Stimulated activated CD4-positive, alpha-beta T cell treated with anti-CD3 and anti-CD28 coated beads, Interleukin-2, amount 100 ng/mL, for 24 hours (primary cell): ENCODE measurements at places on chromosomes 6 and 20.

DNA sequence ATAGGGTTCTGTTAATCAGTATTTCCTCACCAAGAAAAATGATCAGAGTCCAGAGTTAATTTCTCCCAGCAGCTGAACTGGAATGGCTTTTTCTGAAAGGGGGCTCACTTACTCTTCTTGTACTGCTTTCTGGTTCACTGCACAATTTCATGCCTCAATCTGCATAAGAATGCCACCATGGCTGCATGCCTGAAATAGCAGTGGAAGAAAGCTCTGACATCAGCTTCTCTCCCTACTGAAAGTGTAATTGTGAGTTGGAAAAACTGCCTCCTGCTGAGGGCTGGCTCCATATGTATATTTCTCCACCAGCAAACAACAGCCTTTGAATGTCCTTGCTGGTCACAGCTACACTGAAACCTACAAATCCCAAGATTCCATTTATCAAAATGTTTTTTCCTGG is 1027.2 kb upstream of the GJE1 start:
- no peak for DNase-seq

GRCh38 chr6:20135677-20136268 is 76.5 kb downstream of the MBOAT1 start:
- DNase-seq: no peak

- no peak for DNase-seq
Measured at GRCh38 chr6:148724428-148724827, 22.4 kb upstream of the UST start.

- no peak for DNase-seq
Measured at GRCh38 chr20:47305667-47306066, 50.8 kb downstream of the ZMYND8 start.

DNA sequence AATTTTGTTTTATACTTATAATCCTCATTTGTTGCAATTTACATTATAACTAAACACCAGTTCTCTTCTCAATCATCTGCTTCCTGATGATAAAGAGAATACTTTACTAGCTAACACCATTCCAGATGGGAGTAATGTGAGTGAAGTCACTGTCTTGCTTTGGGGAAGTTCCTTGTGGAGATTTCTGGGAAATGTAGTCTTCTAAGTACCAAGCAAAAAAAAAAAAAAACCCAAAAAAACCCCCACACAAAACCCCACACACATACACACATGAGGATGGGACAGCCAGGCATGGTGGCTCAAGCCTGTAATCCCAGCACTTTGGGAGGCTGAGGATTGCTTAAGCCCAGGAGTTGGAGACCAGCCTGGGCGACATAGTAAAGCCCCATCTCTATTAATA is 2.2 kb upstream of the SNPH start:
- DNase-seq: no peak

DNA sequence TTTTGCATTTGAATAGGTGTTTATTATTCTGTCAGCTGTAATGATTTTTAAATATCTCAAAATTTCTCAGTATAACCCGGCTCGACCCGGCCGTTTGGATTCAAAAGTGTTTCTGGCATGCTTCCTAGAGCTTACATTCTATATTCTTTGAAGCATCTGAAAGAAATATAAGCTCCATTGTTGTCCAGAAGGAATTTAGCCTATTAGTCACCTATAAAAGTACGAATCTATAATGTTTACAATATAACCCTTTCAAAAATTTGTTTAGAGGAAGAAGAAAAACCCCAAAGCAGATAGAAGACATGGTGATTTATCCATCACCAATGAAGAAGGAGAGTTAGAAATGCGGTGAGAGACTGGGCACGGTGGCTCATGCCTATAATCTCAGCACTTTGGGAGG is 22.3 kb upstream of the HECA start:
- DNase-seq: no peak

- DNase-seq: no peak
Measured at GRCh38 chr6:13026557-13026956, 301.8 kb downstream of the TBC1D7 start.

DNA sequence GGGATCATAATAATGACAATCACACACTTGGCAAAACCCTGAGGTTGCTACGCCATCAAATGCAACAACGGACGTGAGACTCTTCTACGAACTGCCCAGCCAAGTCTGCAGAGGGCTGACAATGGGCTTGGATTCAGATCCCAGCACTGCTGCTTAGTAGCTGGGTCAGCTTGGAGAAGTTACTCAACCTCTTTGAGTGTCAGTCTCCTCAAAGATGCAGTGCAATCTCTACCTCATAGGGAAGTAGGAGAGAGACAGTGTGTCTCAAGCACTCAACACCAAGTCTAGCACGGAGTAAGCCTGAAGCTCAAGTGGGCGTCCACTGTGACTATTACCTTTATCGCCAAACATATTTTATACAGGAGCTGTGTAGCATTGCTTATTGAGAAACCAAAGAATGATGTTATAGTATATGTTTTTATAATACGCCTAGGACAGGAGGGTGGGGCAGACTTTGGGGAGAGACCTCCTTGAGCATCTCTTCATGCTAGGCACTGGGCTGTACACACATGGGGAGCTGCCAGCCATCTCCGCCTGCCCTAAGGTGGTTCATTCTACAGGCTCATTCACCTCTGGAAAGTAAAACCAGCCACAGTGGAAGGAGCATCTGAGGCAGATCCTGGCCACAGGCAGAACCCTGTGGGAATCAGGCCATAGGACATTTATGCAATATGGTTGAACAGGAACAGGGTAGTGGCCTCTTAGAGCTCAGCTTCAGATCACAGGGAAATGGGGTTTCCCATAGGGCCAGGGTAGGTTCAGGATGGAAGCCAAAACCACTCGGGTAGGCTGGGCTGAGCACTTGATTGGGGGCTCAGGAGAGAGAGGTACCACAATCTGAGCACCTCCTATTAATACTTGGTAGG is 160.2 kb downstream of the MRPL14 start:
- DNase-seq: no peak

DNA sequence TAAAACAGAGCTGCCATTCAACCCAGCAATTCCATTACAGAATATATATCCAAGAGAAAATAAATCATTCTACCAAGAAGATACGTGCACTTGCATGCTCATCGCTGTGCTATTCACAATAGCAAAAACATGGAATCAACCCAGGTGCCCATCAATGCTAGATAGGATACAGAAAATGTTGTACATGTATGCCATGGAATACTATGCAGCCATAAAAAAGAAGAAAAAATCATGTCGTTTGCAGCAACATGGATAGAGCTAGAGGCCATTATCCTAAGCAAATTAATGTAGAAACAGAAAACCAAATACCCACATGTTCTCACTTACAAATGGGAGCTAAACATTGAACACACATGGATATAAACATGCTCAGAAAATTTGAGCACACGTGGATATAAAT is 633.1 kb upstream of the CITED2 start:
- no peak for DNase-seq

DNA sequence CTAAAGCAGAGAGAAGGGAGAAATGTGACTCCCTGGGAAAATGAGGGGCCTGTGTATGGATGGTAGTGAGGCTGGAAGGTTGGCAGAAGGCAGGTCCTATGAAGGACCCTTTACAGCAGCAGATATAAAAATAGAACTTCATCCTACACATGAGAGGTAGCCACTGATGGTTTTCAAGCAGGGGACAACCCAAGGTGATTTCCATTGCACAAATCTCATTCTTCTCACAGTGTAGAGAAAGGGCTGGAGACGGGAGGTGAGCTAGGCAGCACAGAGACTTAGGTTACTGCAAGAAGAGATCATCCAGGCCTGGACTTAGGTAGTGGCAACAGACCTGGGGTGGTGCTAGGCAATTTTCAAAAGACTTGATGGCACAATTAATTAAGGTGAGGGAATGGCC is 30.7 kb downstream of the TRAM2 start:
- DNase-seq: no peak

- DNase-seq: no peak
Measured at GRCh38 chr6:170470734-170471133, 82.4 kb downstream of the PSMB1 start.

- no peak for DNase-seq
Measured at GRCh38 chr20:50224531-50225255, 34.1 kb downstream of the CEBPB start.

DNA sequence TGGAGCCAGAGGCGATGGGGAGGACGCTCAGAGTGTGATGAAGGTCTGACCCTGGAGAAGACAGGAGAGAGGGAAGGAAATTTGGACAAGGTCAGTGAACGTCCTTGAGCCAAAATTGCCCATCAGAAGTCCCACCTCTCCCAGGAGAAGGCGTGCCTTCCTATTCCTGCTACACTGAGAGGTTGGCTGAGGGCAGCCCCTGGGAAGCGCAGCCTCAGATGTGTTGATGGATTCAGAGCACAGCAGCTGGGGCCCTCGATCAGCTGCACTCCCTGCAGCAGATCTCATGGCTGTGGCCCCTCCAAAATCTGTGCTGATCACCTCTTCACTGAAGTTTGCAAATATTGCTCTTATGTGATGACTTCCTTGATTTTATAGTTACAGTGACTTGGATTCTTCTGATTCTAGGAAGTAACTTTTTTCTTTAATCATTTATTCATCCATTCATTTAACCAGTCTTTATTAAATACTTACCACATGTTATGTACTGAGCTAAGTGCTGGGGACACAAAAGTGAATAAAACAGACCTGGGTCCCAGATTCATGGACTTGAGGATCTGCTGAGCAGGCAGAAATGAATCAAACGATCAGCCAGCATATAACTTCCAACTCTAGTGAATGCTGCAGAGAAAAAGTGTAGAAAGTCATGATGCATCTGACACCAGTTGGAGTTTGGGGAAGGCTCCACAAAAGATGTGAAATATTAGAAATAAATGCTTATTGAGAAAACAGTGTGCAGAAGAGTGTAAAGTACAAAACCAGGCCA is 69.6 kb upstream of the ARMC2 start:
- DNase-seq: no peak

DNA sequence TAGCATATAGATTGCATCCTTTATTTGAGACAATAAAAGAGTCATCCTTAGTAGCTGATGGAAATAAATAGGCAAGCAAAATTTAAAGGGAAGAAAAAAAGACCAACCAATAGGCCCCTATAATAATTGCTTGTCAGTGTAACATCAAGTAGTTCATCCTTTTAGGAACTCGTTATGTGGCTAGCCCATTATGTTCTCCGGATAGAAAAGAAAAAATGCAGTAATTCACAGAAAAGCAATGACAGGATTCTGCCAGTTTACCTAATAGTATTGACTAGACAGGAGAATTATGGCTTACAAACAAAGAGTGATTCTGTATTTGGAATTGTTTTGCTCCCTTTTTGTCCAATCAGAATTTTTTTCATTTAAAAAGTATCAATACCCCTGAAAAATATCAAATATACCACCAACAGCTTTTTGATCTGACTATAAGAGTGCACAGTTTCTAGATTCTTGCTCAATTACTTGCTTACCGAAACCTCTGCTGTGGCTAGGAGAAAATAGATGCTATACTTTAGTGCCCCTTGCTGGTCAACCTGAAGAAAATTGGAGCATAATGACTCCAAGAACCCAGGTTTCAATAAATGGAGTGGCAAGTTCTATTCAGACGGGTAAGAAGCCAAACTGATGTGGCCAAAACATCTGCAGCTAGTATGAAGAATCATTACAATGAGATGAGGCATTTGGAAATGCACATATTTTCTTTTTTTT is 91.5 kb upstream of the SASH1 start:
- DNase-seq: no peak

GRCh38 chr20:24694727-24695528 is 225.5 kb downstream of the SYNDIG1 start:
- DNase-seq: peak; percentile 11

DNA sequence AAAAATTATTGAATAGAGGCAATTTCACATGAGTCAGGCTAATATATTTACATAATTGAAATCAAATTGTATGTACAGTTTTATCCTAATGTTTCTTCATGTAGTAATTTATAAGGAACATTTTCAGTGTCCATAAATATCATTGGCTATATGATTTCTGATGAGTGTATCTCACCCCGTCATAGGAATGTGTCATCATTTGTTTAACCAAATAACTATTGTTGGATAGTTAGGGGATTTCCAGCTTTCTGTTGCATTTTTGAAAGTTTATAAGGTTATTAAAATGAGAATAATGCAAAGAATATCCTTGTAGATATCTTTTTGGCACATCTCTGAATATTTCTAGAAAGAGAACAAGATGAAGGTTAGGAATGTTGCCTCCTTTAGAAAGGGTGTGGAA is 39.0 kb downstream of the SYTL3 start:
- no peak for DNase-seq

DNA sequence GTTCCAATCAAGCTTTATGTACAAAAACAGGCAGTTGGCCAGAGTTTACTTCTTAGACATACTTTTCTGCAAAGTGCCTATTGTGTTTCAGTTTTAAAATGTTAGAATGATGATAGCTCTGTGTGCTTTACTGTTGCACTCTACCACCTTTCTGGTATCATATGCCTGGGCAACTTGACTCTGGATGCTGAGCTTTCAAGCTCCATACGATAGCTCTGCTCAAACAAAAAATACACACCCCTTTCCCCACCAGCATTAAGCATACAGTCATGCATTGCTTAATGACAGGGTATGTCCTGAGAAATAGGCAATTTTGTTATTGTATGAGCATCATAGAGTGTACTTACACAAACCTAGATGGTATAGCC is 123.1 kb downstream of the RCAN2 start:
- DNase-seq: no peak

DNA sequence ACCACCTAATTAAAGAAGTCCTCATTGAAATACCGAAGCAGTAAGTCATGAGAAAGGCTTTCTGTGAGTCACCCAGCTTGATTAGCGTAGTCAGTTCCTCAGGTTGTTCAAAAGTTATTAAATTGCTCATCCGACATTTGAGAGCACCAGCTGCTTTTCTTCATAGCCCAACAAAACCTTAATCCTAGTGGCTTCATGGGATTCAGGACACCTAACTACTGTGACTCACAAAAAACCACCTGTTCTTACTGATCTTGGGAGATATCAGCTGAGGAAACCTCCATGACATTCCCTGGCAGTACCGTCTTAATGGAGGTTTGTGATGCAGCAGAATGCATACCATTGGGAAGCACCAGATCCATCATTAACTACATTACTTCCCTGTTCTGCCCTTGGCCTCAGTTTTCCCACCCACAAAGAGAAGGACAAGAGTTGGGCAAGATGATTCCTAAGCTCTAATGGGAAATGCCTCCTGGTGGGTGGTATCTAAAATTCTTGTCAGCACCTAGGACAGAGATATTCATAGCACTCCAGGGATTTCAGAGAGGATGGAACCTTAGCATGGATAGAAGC is 103.8 kb downstream of the KHDC1L start:
- DNase-seq: no peak

DNA sequence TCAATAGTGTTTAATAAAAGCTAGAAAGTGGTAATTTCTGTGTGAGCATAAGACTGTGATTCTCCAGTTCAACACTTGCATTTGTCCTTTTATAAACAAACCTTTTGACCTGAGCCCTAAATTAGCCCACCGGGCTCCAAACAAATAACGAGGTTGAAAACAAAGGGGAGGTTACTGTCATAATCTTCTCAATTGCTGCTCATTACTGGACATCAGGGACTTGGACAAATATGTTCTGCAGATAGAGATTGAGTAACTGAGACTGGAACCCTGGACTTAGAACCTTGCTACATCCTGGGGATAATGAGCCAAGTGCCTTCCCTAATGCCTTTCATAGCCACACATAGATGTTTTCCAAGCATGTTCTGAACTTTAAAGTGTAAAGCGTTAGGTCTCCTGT is 84.2 kb upstream of the PCSK2 start:
- no peak for DNase-seq
